ENCODE measurements at places on chromosomes 6 and 20. TPM values are rescaled to one million over a fixed set of nuclear protein-coding genes. Genes with fewer than 3 reads are reported as not detected.

Gene IL17F
- total RNA-seq, result 0.24 TPM

Gene CDSN
- total RNA-seq, result 0.05 TPM

Gene ARG1
- 2.8 TPM for total RNA-seq

- no peaks in the 10 kb centered on the region for H3K27me3 ChIP-seq
- no peak overlapping the region for H3K27ac ChIP-seq
- no peak overlapping the region for H3K4me3 ChIP-seq
- no peak for DNase-seq
Observed at GRCh38 chr6:78942446-78942845, 75.1 kb downstream of the IRAK1BP1 start.

- no peaks in the 10 kb centered on the region for H3K4me1 ChIP-seq
- no peak overlapping the region for H3K4me3 ChIP-seq
- no peak overlapping the region for H3K27ac ChIP-seq
- H3K36me3 ChIP-seq, result no peaks in the 10 kb centered on the region
- DNase-seq, result no peak
- H3K27me3 ChIP-seq, result no peaks in the 10 kb centered on the region
Observed at GRCh38 chr6:62465206-62465605, 179.2 kb upstream of the KHDRBS2 start.

DNA sequence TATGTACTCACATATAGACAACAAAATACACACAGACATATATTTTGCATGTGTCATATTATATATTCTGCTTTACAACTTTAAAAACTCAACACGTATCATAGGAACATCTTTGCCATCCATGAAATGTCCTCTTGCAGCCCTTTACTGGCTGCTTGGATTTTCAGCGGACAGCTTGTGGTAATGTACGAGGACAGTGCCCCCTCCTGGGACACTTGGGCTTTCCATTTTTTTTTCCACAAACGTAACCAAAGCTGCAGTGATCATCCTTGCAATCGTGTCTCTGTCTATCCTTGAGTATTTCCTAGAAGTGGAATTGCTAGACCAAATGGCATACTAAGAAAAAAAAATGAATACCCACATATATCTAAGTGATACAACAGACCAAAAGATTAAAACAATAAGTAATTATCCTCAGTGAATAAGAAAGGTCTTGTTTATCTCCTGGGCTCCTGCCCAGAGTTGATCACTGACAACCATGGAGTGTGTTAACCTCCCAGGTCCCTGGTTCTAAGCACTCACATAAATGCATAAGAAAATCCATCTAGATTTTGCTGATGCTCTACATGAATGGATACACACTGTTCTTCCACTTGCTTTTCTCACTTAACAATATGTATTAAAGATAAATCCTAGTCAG is 18.1 kb downstream of the BPI start:
- no peaks in the 10 kb centered on the region for H3K36me3 ChIP-seq
- no peak for DNase-seq
- H3K27me3 ChIP-seq, result no peaks in the 10 kb centered on the region
- H3K4me3 ChIP-seq, result no peak overlapping the region
- no peaks in the 10 kb centered on the region for H3K4me1 ChIP-seq

DNA sequence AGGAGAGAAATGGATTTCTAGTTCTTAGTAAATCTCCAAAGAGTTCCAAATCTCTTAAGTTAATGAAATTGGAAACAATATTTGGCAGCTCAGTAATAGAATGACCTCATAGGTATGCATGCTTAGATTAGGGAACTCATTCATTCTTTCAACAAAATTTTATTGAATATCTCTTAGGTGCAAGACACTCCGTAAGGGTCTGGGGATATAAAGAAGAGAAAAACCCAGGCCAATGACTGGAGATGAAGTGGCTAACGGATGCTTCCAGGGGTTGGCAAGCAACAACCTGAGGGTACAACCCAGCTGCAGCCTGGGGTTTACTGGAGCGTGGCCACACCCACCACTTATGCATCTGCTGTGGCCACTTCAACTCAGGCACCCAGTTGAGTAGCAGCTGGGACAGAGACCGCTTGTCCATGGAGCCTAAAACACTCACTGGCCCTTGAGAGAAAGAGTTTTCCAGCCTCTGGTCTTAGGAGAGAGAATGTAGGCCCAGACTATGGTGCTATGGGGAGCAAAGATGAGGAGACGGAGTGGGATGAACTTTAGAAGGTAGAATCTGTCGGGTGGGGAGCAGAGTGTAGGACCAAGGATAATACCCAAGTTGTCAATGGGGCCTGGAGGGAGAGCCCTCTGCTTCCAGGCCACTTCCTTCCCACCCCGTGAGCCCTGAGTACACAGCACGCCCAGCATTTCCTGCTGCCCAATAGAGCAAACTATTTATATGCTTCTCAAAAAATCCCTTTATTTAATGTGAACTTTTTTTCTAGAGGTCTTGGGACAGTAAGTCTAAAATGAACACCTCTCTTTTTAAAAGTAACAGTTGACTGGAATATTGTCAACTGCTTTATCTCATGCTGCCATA is 46.8 kb upstream of the PXDC1 start:
- DNase-seq, result no peak
- H3K36me3 ChIP-seq, result no peaks in the 10 kb centered on the region
- H3K27ac ChIP-seq, result no peak overlapping the region
- H3K27me3 ChIP-seq, result no peaks in the 10 kb centered on the region

- peaks cover 52% of the 10 kb centered on the region for H3K36me3 ChIP-seq
- H3K4me3 ChIP-seq, result no peak overlapping the region
- no peaks in the 10 kb centered on the region for H3K4me1 ChIP-seq
- H3K27me3 ChIP-seq, result no peaks in the 10 kb centered on the region
Observed at GRCh38 chr20:1456300-1456699, 10.3 kb downstream of the NSFL1C start.

DNA sequence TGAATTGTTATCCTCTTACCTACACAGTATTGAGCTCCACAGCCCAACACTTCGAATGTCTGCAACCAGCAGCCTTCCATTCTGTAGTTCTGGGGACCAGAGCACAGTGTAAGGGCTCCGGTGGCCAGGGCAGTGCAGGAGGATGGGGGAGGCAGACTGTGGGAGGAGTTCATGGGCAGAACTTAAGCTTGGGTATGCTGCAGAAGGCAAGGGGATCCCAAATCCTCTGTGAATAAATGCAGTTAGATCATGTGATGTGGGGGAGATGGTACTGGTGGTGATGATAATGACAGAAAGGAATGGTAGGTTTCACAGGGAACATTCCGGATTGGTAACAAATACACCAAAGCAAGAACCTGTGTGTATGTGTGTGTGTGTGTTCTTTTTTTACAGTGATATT is 26.5 kb upstream of the CNKSR3 start:
- H3K36me3 ChIP-seq, result no peaks in the 10 kb centered on the region
- no peak for DNase-seq
- H3K4me3 ChIP-seq, result no peak overlapping the region
- no peaks in the 10 kb centered on the region for H3K27me3 ChIP-seq
- no peak overlapping the region for H3K27ac ChIP-seq

DNA sequence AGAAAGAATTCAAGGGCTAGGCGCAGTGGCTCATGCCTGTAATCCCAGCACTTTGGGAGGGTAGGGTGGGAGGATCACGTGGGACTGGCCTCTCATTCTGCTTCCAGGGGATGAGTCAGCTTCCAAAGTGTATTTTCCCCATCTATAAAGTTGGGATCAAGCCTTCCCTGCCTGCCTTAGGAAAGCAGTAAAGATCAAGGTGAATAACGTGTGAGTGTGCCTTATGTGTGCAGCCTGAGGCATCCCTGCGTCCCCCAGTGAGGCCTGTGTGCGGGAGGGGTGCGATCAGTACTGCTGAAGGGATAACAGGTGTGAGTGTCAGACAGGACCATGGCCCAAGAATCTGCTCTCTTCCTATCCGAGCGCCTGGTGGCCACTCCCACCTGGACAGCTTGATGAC is 26.8 kb downstream of the TMEM181 start:
- peaks cover 71% of the 10 kb centered on the region for H3K36me3 ChIP-seq
- no peaks in the 10 kb centered on the region for H3K27me3 ChIP-seq
- no peak overlapping the region for H3K4me3 ChIP-seq
- no peak overlapping the region for H3K27ac ChIP-seq
- H3K4me1 ChIP-seq, result peaks cover 6% of the 10 kb centered on the region

- H3K4me1 ChIP-seq, result peaks cover 14% of the 10 kb centered on the region
- DNase-seq, result peak; percentile 38
- H3K27me3 ChIP-seq, result peaks cover 19% of the 10 kb centered on the region
- no peaks in the 10 kb centered on the region for H3K36me3 ChIP-seq
- peak overlapping the region; percentile 87 for H3K4me3 ChIP-seq
Observed at GRCh38 chr20:25247518-25247955, 348 bp upstream of the PYGB start.

- H3K4me3 ChIP-seq, result no peak overlapping the region
- H3K27ac ChIP-seq, result no peak overlapping the region
- peaks cover 3% of the 10 kb centered on the region for H3K4me1 ChIP-seq
- H3K36me3 ChIP-seq, result no peaks in the 10 kb centered on the region
- no peak for DNase-seq
Observed at GRCh38 chr6:155319902-155320301, 5.6 kb upstream of the TFB1M start.

DNA sequence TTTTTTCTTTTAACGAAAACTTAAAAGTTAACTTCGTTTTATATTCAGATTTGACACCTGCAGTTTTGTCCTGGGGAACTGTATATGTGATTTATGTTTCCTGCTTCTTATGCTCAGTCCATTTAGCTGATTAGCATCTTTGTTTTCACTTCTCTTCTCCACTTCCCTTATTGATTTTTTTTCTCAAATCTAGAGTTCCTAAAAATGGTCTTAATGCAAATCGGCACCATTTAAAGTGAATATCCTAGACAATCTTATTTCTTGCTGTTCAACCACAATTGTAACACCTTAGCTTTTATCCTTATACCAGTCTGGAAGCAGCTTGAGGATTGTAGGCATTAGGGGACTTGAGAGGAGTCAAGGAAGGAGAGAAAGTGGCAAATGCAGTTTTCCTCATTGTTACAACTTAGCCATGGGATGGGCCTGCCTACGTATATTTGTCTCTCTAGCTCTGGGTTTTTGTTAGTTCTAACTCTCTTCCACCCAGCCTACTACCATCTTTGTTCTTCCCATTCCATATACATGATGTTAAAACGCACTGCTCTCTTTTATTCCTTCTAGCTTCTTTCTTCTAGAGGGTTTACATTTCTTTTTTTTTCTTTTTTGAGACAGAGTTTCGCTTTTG is 8.5 kb downstream of the QRSL1 start:
- peaks cover 4% of the 10 kb centered on the region for H3K36me3 ChIP-seq
- H3K4me3 ChIP-seq, result no peak overlapping the region
- H3K4me1 ChIP-seq, result peaks cover 3% of the 10 kb centered on the region
- DNase-seq, result no peak
- H3K27ac ChIP-seq, result no peak overlapping the region
- H3K27me3 ChIP-seq, result no peaks in the 10 kb centered on the region

All from thymus (tissue), 14 donors.